ENCODE measurements at places on chromosomes 2 and 18. TPM values are rescaled to one million over a fixed set of nuclear protein-coding genes. Genes with fewer than 3 reads are reported as not detected.

Gene CPS1
- 3.0 TPM for total RNA-seq

- no peaks in the 10 kb centered on the region for H3K27me3 ChIP-seq
- peaks cover 27% of the 10 kb centered on the region for H3K4me1 ChIP-seq
- H3K4me3 ChIP-seq, result no peak overlapping the region
Observed at GRCh38 chr18:48808476-48808875, 142.3 kb downstream of the SMAD7 start.

Gene TMEM200C
- 0.50 TPM for total RNA-seq

- H3K27me3 ChIP-seq, result peaks cover 26% of the 10 kb centered on the region
- no peak for DNase-seq
- H3K36me3 ChIP-seq, result no peaks in the 10 kb centered on the region
- no peak overlapping the region for H3K27ac ChIP-seq
- H3K4me1 ChIP-seq, result peaks cover 8% of the 10 kb centered on the region
- H3K4me3 ChIP-seq, result peak overlapping the region; percentile 69
Observed at GRCh38 chr2:152097290-152097800, 1.5 kb downstream of the CACNB4 start.

Gene SP5
- total RNA-seq, result 1.9 TPM

GRCh38 chr2:29657674-29658073, 263.7 kb downstream of the ALK start:
- no peak overlapping the region for H3K4me3 ChIP-seq
- DNase-seq, result no peak
- H3K36me3 ChIP-seq, result no peaks in the 10 kb centered on the region
- H3K27me3 ChIP-seq, result no peaks in the 10 kb centered on the region
- H3K27ac ChIP-seq, result no peak overlapping the region

DNA sequence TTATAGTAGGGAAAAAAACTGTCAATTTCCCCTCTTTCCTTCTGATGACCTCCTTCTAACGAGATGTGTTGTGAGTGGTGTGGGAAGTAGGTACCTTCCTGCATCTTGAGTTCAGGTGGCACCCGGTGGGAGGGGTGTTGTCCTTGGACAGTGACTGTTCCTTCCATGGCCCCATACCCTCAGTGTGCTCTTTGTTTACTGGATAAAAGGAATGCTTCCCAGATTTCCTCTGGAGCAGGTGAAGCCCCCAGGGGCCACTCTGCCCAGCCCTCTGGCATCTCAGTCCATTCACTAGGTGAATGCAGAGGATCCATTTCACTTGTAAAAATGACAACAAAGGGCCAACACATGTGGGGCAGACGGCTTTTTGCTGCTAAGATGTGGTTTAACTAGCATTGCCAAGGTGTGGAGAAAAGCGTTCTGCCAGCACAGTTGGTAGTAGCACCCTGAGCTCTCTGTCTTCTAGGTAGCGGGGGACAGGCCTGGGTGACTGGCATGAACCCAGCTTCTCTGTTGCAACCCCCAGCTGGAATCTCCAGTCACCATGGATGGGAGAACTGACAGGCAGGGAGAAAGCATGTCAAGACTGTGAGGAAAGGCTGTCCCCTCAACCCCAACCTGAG, 6.9 kb downstream of the GDF7 start:
- no peak overlapping the region for H3K4me3 ChIP-seq
- no peak overlapping the region for H3K27ac ChIP-seq
- no peak for DNase-seq
- H3K27me3 ChIP-seq, result peaks cover 62% of the 10 kb centered on the region
- no peaks in the 10 kb centered on the region for H3K36me3 ChIP-seq
- peaks cover 8% of the 10 kb centered on the region for H3K4me1 ChIP-seq

DNA sequence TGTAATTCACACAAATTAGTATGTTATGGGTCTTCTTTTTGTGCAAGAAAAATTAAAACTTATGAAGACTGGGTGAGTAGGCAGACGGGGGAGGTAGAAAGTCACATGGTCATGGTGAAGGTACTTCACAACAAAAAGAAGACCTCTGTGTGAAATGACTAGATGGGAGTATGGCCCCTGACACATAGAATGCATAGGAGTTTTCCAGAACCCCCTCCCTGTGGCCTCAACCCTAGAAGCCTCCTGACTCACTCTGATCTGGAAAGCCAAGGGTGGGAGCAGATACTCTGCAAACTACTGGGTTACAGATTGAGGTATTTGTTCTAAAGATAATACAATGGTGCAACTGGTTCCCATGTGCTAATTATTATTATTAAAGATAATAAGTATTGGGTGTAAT, 23.2 kb downstream of the SATB2 start:
- H3K4me1 ChIP-seq, result no peaks in the 10 kb centered on the region
- H3K27ac ChIP-seq, result no peak overlapping the region
- DNase-seq, result no peak
- H3K27me3 ChIP-seq, result no peaks in the 10 kb centered on the region

DNA sequence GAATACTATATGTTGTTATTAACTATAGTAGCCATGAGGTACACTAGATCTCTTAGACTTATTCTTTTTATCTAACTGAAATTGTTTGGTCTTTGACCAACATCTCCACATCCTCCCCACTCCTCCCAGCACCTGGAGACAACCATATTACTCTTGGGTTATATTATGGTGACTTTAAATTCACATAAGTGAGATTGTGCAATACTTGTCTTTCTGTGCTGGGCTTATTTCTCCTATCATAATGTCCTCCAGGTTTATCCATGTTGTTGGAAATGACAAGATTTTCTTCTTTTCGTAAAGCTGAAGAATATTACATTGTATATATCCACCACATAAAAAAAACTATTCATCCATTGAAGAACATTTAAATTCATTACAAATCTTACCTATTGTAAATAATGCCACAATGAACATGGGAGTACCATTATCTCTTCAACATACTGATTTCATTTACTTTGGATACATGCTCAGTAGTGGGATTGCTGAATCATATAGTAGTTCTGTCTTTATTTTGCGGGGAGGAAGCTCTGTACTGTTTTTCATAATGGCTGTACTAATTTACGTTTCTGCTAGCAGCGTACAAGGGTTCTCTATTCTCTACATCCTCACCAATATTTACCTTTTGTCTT, 159.2 kb upstream of the SCN7A start:
- no peaks in the 10 kb centered on the region for H3K36me3 ChIP-seq
- DNase-seq, result no peak
- H3K27ac ChIP-seq, result no peak overlapping the region
- H3K4me1 ChIP-seq, result no peaks in the 10 kb centered on the region
- no peaks in the 10 kb centered on the region for H3K27me3 ChIP-seq
- H3K4me3 ChIP-seq, result no peak overlapping the region
